ENCODE measurements at places on chromosomes 3 and 15.

DNA sequence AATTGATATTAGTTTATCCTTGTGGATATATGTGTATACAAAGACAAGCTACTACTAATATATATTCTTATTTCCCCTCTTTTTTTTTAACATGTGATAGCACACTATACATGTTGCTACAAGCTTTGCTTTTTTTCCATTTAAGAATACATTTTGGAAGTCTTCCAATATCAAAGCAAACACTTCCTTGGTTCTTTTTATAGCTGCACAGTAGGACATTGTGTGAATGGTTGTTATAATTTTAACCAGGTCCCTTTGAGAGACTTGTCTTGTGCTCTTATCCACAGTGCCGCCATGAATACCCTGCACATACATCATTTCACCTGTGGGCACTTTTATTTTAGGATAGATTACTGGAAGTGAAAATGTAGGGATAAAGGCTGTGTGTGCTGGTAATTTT is 88.7 kb downstream of the CACNA2D3 start:
- DNase-seq, result no peak

- DNase-seq, result peak; percentile 18
Measured at GRCh38 chr3:37770938-37771918, 90.5 kb upstream of the CTDSPL start.

DNA sequence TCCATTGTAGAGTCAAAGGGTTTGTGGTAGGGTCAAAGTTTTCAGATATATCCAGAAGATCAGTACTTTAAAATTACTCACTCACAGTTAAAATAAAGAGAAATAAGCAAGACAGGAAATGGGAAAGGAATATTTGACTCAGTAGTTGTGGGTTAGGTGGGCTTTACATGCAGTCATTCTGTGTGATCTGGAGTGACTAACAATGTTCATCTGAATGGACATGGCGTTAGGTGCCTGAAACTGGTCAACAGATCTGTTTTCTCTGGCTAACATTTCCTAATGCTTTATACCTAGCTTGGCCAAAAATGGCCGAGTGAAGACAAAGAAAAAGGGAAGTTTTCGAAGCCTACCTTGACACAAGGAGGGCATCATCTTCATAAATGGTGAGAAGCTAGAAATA is 133.4 kb upstream of the SATB1 start:
- no peak for DNase-seq

DNA sequence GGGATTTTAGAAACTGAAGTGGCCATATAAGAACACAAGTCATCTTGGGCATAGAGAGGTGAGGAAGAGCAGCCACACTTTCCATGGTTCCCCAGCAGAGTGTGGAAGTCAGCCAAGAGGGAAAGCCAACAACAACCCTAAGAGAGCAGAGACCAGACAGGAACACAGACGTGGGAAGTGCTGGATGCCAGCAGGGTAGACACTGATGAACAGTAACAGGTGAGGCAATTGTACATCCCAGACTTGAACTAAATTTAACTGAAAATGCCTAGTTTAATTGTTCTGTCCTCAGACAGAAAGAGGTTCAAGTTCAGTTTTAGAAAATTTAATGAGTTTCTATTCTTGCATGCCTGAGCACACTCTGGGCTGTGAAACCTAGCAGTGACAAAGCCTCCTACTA is 212.1 kb downstream of the ATP8B4 start:
- DNase-seq, result no peak

GRCh38 chr15:71939981-71940588 is 129.7 kb downstream of the NR2E3 start:
- no peak for DNase-seq

GRCh38 chr3:171811295-171811912 is 1.1 kb upstream of the PLD1 start:
- DNase-seq, result no peak

- no peak for DNase-seq
Measured at GRCh38 chr3:64915778-64916177, 228.0 kb upstream of the ADAMTS9 start.

DNA sequence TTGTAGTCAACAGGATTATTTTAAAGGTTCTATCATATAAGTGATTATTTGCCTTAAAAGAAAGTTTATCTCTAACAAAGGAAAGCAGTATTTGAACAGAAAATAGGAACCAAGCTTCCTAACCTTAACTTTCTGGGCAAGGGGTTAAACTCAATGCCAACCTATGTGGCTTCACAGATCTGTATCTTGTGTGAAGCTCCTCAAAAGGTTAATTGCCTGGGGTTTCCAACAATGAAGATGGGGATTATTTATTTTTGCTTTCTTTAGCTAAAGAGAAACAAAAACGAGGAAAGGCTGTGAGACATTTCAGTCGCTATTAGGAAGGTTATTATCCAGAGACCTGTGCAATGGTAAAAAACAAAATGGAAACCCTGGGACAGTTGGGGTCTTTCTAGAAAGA is 1.1 kb upstream of the WDR82 start:
- peak; percentile 23 for DNase-seq

- no peak for DNase-seq
Measured at GRCh38 chr3:136696797-136697196, 55.4 kb downstream of the STAG1 start.

- DNase-seq, result no peak
Measured at GRCh38 chr3:170499562-170500156, 81.0 kb downstream of the CLDN11 start.

DNA sequence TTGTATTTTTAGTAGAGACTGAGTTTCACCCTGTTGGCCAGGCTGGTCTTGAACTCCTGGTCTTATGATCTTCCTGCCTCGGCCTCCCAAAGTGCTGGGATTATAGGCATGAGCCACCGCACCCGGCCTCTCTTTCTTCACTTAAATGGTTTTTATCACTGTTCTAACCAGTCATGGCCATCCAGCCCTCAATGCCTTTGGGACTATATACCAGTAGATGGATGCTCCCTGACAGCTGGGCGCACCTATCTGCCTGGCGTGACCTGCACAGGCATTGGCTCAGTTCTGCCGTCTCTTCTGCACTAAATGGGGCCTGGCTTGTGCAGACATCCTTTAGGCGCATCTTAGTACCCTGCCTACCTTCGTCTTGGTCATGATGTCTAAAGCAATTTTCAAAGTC is 233.4 kb downstream of the ADAMTS17 start:
- no peak for DNase-seq

- no peak for DNase-seq
Measured at GRCh38 chr3:149395107-149396089, 17.9 kb upstream of the TM4SF1 start.

DNA sequence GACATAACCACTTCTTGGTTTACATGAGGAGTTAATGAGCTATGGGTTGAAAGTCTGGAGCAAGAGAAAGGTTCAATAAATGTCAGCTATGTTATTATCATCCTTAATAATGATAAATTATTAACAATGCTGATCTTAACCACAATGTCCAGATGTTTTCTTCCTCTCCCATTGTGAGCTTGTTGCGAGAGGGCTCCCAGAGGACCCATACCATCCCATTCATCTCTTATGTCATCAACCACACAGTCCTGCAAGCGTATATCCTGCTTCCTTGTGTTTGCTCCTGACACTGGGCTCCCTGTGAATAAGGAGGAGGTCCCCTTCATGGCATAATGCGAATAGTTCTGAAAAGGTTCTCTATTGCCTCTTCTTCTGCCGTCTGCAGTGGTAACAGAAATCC is 266.8 kb downstream of the TLE3 start:
- no peak for DNase-seq

DNA sequence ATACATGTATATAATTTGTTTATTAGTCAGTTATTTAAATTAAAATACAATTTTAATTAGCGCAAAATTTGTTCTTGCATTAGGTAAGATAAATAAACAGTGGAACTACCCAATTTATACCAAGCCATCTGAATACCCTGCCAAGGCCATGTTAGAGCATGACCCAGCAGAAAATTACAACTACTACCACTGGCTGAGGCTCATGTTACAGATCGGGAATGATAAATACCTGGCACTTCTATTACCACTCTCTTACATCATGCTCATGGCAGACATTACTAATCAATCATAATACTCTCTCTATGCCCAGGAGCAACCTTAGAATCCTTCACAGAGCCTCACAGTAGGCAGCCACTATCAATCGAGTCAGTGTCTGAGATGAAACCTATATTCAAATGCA is 21.2 kb upstream of the LMOD3 start:
- DNase-seq, result no peak

DNA sequence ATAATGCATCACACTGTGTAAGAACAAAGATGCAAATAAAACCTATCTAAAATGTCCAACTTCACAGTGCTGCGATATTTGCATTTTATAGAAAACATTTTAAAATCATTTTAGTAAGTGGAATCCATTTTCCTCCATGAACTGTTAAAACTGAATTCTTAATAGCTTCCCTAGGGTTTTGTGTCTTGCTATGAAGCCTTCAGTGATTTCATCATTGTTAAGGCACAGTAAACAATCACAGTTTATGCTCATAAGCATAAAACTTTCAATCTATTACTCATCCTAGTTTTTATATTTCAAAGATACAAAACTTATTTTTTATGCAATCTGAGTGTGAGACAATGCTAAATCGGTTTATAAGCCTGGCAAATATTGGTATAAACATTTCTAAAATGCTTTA is 509.7 kb downstream of the TUSC7 start:
- no peak for DNase-seq

DNA sequence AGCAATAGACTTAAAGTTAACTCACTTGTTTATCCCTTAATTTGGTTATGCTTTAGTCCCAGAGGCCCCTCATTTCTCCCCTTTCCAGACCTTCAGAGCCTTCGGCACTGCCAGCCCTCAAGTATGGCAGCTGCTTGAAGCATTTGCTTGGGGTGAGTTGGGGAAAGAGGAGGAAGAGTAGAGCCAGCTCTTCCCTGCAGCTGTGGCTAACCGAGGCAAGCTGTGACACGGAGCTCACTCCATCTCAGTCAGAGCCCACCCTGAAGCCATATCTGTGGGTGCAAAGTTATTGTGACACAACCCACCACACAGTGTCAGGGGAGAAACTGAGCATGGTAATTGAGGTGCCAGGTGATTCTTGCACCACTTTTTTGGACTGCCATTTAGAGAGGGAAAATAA is 66.1 kb downstream of the FILIP1L start:
- no peak for DNase-seq

GRCh38 chr3:135887220-135887619 is 78.3 kb upstream of the PPP2R3A start:
- DNase-seq, result no peak

All from right kidney (tissue), 9 donors.